ENCODE measurements at places on chromosomes 1 and 21.

DNA sequence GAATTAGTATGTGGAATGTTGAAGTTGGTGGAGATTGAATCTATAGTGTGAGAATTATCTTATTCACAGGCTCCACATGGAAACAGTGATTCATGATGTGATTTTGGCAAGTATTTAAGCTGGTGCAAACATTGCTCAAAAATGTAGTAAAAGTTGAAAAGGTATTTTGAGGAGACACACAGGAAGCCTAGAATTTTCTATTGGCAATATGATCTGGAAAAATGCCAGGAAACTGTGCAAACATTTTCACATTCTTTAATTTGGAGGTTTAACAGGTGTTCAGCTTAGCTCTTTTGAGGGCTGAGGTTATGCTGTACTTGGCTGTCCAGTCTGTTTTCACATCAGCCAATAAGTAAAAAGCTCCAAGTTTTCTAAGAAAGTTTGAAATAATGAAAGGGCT, 327.3 kb downstream of the RWDD3 start:
- no peak for DNase-seq

- DNase-seq: no peak
These were observed 13.2 kb downstream of the PLPP3 start for GRCh38 chr1:56566061-56566744.

GRCh38 chr1:156371553-156372264, 2.7 kb downstream of the RHBG start:
- DNase-seq: no peak

DNA sequence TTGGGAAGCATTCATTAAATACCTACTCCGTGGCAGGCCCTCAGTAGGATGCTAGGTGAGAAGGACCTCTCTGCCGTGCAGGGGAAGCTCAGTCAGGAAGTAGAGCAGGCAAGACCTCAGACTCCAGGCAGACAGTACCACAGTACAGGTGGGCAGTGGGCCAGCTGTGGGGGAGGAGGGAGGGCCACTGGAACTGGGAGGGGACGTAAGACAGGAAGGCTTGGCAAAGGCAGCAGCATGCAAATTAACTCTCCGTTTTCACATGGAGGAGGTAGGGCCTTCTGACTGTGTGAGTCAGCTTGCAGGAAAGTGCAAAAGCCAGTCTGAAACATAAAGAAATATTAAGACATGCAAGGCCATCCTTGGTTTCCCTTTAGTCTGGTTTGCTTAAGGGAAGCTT, 157.7 kb downstream of the TRIM33 start:
- peak; percentile 4 for DNase-seq

DNA sequence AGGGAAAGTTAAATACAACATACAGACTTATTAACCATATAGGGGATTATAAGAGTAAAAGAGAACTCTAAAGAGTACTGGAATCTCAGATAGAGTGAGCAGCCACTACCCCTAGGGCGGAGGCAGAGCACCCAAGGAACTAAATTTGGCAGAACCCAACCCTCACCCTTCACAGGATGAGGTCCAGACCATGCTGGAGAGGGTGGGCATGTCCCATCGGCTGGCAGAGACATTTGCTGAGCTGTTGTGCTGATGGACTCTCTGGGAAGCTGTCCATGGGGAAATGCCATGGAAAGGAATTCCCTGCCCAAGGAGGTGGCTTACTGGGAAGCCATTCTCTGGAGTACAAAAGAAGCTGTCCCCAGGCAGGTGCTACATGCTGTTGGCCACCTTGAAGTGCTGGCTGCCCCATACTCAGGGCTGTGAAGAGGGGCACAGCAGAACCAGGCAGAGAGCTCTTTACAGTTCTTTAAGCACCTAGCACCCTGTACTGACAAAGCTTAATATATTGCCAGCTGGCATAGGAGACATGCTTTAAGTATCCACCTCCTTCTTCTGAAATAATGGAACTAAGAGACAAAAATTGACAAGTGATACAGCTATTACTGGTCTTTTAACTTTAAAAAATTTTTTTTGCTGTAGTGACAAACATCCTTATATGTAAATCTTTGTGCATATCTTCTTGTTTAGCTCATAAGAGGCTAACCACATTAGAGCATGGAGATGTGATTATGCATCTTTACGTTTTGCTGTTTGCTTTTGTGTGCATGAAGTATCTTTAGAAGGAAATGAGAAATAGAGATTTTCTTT, 29.6 kb downstream of the TSNAX start:
- no peak for DNase-seq

GRCh38 chr1:9340172-9340854, 47.6 kb downstream of the SPSB1 start:
- no peak for DNase-seq

DNA sequence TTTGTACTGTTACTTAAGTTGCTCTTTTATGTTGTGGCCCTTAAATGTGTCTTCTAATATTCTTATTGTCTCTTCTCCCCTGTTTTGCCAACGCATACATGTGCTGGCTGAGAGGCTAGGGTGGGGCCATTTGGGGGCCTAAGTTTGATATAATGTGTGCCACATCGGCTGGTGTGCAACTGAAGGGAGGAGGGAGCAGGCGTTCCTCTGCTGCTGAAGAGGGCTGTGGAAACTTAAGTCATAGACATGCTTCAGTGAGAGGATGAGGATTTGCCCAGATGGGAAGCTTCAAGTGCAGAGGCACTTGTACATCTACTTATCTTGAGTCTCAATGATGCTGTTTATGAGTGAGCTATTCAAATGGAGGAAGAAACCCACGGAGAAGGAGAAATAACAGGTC, 630.6 kb downstream of the LMO4 start:
- no peak for DNase-seq

DNA sequence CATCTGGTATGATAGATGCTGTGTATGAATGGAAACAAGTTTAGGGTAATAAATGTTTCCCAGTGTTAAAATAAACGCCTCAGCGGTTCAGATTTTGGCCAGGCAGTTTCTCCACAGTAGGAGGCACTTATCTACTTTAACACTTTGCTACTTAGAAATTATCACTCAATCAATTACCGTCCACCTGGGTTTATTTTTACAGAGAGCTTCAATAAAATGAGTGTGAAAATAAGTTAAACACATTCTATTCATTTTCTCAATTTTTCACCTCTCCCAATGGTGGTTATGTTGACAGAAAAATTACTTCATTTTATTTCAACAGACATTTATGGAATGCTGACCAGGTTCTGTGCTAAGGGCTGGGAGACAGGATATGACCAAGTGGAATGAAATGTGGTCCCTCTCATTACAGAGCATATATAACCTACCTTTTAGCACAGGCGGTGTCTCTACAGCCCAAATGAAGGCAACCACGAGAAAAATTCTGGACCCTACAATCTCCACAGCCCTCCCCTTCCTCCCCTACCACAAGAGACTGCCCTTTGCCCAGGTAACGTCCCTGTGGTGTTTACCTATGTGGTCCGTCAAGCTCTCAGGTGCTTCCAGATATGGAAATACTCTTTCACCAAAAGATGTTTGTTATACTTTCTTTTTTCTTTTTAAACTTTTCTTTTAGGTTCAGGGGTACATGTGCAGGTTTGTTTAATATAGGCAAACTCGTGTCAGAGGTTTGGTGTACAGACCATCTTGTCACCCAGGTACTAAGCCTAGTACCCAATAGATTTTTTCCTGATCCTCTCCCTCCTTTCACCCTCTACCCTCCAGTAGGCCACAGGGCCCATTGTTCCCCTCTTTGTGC, 105.5 kb downstream of the HLCS start:
- peak; percentile 14 for DNase-seq

DNA sequence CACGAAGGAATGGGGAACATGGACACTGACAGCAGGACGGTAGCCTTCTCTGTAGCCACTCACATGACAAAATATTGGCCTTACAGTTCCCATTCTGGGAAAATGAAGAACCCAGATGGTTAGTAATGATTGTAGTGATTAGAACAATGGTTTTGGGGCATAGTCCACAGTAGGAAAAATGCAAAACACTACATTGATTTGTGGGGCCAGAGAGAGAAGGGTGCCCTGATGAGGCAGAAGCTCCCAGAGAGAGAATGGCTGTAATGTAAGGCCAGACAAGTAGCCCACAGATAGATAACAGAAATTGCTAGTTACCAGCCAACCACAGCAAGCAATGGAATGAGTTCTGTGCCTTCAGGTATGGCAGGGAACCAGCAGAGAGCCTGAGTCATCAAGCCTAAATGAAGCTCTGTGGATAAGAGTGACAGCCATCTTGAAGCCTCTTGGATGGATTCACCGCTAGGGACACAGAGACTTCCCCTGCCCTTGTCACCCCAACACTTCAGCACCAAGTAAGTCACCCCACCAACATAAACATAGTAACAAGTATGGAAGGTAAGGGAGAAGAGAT, 206.1 kb downstream of the BACH1 start:
- DNase-seq: no peak

GRCh38 chr1:69747207-69747606, 179.5 kb downstream of the LRRC7 start:
- no peak for DNase-seq

DNA sequence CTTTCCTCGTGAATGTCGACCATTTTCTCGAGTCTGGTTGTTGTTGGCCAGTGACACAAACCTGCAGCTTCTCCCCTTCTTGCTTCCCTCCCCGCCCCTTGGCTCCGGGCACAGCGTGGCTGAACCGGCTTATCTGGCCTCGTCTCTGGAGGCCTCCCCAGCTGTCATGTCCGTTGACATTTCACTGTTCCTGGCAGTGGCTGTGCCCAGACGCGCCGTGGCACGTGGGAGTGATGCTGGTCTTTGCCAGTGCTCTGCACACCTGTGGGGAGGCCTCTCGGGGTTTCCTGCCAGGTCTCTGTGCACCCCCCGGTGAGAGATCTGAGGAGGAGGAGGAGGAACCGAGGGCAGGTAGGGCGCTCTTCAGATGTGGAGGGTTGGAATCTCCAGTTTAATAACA, 23.7 kb downstream of the SKI start:
- DNase-seq: no peak

- no peak for DNase-seq
These were observed 16.5 kb upstream of the LHX4 start for GRCh38 chr1:180213401-180214170.

- no peak for DNase-seq
These were observed 205.3 kb upstream of the RAB4A start for GRCh38 chr1:229065613-229066012.

DNA sequence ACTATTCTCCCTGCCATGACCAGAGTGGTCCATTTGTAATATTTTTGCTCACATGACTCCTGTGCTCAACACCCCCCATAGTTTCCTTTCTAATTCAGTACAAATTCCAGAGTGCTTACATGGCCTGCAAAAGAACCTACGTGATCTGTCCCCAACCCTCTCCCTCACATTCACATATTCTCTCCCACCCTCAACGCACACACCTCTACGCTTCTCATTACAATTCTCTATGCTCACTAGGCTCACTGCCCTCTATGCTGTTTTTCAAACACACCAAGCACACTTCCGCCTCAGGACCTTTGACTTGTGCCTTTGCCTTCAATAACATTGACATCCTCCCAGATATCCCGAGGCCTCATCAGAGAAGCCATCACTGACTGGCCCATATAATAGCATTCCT, 23.8 kb upstream of the FBXO28 start:
- no peak for DNase-seq

- no peak for DNase-seq
These were observed 20.6 kb downstream of the CEP104 start for GRCh38 chr1:3836421-3836820.

DNA sequence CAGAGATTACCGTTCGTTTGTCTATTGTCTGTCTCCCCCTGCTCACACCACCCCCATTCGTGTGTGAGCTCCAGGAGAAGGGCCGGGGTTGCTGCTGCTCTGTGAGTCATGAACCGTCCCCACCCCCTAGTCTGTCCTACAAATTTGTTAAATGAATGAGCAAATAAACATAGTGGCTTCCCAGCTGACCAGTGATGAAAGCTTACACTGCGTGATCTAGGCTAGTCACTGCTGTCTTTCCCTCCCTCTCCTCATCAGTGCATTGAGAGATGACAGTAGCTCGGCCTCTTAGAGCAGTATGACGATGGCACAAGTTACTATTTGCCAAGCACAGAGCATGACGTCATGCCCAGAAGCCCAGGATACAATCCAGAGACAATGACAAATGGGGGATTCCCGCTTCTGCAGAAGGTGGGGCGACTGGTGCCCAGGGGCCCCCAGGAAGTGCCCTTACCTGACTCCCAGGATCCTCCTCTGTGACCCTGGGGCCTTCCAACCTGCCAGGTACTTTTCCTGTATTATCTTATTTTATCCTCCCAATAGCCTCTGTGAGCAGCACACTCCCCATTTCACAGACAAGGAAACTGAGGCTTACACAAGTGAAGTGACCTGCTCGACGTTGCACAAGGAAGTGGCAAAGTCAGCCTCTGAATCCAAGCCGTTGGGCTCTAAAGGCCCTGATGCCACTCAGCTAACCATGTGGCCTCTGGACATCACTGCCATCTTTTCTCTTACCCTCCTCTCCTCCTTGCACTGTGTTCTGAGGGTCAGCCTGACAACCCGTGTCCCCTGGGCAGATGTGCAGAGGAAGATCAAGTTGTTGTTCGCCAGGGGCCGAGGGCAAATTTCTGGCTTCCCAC, 8.6 kb upstream of the EPHA2 start:
- DNase-seq: peak; percentile 90

DNA sequence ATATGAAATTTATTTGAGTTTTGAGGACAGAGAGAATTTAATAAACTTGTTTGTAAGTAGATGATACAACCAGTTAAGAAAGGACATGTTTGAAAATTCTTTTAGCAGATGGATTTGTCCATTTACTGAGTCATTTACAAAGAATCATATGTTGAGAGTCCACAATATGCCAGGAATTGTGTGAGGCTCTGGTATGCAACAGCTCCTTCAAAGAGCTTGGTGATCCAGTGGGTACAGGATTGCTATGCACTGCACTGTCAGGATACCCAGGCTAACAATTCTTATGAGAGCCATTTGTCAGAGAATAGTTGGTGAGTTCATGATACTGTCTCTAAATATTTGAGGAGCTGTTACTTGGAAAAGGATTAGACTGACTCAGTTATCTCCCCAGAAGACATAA, 11.0 kb downstream of the DNM3 start:
- DNase-seq: peak; percentile 25

DNA sequence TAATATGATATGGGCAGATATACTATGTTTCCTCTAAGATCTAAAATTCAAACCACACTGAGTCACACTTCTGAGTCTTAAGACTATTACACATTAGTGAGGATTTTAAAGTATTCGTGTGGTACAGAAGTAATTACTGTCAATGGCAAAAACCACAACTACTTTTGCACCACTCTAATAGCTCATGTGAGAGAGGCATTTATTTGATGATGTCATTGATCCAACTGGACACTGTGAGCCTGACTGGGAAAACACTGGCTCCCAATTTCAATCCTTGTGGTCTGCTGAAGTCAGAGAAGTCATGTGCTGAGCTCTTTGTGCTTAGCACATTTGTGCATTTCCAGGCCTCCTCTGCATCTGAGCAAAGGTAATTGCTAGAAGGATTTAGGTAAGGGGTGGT, 377.8 kb downstream of the USH2A start:
- peak; percentile 95 for DNase-seq

GRCh38 chr1:181497870-181498269, 14.6 kb downstream of the CACNA1E start:
- DNase-seq: no peak

DNA sequence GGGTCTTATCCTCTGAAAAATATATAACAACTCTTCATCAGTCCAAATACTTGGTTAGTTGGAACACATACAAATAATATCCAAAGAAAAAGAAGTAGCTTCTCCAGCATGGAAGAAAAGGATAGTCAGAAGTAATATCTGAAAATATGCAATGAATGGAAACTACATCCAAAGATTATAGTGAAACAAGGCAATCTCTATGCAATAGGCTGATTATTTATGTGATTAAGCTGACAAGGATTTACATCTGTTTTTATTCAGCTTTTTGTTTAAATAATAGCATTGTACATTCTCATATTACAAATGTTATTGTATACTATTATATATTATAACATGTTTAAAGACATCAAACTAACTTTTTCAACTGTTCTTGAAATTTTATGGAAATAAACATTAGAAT, 15.3 kb upstream of the TGFBR3 start:
- no peak for DNase-seq

GRCh38 chr21:43786807-43787440, 2.5 kb upstream of the RRP1 start:
- DNase-seq: no peak
